ENCODE measurements at places on chromosomes 7 and 10.
A peak's percentile ranks its signal among the peaks of the same experiment; 100 is the strongest.

- DNase-seq = no peak
Observed at GRCh38 chr10:813286-813685, 118.2 kb downstream of the LARP4B start.

GRCh38 chr7:91847231-91847630 lies 33.3 kb downstream of the MTERF1 start:
- no peak for DNase-seq

GRCh38 chr7:135247746-135248471 lies 14.3 kb downstream of the STRA8 start:
- no peak for DNase-seq

- peak; percentile 28 for DNase-seq
Observed at GRCh38 chr10:110802551-110803238, 69.0 kb upstream of the PDCD4 start.

DNA sequence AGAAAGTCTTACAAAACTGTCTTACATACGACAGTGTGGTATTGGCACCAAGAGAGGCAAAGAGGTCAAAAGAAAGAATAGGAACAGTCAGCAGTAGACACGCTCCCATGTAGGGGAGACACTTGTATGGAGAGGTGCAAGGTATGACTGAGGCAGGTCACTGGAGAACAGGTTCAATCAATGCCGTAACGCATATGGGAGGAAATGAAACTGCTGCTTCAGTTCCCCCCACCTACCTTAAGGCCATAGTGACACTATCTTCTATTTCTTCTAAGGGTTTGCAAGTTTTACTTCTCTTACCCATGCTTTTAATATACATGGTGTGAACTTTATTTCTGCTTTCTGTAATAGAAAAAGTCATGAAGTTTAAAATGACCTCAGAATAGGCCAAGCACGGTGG lies 5.5 kb upstream of the PITRM1 start:
- no peak for DNase-seq

GRCh38 chr10:71726580-71727104 lies 7.1 kb upstream of the C10orf105 start:
- no peak for DNase-seq

DNA sequence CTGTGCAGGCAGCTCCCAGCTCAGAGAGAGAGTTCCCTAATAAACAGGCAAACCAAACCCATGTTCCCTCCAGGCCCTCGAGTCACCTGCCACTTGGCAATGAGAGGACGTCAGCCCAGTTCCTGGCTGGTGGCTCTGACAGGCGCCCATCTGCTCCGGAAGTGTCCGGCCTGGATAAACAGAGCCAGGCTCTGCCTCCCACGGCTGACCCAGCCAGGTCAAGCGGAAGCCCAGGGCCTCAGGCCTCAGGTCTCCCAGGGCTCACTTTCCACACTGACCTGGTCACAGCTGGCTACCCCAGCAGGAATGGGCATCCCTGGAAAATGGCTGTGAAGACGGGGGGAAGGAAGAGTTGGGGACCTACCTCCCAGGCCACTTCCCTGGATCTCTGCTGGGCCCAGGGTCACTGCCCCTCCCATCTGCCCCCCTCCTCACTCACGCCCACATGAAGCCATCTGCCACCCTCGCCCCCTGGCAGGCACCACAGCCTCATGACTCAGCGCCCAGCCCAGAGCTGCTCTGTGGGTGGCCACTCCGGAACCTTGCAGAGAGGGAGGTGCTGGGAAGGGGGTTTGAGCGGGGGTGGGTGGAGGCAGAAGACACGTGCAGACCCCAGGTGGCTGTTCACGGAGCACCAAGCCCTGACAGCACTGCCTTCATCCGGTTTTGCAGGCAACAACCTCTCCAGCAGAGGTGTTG lies 37.4 kb upstream of the DUSP5 start:
- no peak for DNase-seq

GRCh38 chr10:132711613-132712121 lies 74.3 kb downstream of the NKX6-2 start:
- no peak for DNase-seq

DNA sequence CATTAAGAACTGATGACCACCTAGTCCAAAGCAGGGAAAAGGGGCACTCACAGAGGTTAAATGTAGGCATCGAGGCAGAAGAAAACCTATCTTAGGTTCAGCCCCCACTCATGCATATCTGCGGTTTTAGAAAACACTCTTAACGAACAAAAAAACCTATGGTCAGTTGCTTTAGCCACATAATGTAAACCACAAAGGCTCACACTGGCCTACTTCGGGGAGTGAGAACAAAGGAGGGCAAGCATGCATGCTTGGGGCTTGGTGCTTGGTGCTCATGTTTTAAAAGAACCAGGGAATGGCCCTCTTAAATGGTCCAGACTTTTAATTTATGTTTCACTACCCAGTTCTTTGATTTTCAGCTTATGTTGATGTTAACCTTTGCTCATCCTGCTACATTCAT lies 14.2 kb downstream of the INSYN2A start:
- DNase-seq = no peak

DNA sequence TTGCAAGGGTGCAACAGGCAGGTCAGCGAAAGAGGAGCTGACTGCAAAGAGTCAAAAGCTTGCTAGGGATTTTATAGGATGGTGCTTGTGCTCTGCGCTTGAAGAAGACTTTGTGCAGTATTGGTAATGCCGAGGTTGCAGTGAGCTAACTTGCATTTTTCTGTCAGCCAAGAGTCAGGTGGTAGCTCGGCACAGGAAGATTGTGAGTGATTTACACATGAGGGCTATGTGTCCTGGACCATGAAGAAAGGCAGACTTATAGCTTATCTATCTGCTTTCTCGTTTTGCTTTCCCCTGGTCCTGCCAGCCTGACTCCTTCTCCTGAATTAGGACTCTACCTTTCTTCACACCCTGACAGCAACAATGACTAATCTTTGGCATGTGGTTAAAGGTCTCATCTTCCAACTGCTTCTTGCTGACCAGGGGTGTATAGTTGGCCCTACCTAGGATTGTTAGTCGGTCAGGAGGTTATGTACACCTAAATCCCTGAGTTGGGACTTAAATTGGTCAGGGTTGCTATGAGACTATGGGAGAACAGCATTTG lies 4.1 kb upstream of the SYPL1 start:
- DNase-seq = no peak

DNA sequence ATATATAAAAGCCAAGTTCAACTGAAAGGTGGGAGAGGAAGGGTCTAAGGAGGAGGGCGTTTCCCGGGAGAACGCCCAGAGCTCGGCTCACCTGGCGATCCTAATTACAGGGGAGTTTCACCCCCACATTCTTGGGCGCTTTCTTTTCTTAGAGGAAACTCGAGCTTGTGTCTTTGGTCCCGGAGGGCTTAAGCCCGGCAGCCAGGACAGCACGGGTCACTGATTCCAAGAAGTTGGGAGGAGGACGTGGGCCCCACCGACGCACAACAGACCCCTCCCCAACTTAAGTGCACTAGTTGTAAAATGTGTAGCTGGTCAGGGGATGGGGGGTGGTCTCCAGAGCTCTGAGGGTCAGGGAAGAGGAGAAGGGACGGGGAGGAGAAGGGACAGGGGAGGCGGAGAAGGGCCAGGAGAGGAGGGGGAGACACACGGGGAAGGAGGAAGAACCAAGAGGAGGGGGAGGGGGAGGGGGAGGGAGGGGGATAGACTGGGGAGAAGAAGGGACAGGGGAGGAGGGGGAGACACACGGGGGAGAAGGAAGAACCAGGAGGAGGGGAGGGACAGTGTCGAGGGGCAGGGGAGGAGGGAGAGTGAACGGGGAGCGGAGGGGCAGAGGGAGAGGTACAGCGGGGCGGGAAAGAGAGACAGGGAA lies 874 bp downstream of the BAIAP2L1 start:
- DNase-seq = no peak

- DNase-seq = no peak
Observed at GRCh38 chr7:138834583-138834982, 36.6 kb upstream of the ATP6V0A4 start.

DNA sequence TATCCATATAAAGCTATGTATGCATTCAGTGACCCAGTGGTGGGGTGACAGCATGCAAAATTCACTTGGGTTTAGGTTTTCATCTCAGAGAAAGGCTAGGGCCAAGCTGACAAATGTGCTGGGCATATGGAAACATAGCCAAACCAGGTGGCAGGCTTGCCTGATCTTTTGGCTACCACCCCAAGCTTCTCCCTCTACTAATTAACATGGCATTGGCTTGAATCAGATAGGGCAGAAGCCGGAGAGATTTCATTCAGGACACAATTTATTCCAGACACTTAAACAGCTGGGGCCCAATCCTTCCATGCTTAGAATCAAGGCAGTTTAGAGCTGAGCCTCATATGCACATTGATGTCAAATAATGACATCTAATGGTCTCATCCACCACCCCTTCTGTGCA lies 95.5 kb upstream of the AGK start:
- no peak for DNase-seq

DNA sequence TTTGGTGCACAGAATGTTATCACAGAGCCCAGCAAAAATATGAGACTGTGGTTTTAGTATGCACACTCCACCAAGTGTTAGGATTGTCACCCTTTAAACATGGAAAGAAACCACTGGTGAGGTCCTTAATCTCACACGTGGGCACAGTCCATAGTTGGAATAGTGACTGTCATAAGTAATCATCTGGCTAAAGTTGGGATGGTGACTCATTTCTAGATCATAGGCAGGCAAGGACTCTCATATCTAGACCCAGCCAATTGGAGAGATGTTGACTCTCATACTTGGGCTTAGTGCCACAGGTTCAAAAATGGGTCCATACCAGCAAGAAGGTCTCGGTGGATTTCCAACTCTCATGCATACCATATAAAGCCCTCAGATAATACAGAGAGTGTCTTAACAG lies 39.6 kb upstream of the ZNF680 start:
- no peak for DNase-seq

DNA sequence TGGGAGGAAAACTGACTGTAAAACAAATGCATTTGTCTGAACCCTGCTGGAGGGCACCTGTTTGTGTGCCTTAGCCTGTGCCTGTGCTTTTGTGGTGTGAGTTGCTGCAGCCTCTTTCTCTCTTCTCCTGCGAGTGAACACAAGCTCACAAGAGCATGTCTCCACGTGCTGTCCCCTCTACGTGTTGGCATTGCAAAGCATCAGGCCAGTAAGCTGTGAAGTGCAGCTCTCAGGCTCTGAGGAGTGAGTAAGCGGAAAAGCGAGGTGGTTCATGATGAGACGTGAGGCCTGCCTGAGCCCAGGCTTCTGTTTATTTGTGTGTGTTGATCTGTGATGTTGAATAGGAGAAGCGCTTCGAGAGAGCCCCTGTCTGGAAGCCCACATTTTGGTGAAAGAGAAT lies 85.6 kb upstream of the PDCD4 start:
- no peak for DNase-seq

GRCh38 chr10:129761197-129761972 lies 202.7 kb downstream of the EBF3 start:
- DNase-seq = no peak

DNA sequence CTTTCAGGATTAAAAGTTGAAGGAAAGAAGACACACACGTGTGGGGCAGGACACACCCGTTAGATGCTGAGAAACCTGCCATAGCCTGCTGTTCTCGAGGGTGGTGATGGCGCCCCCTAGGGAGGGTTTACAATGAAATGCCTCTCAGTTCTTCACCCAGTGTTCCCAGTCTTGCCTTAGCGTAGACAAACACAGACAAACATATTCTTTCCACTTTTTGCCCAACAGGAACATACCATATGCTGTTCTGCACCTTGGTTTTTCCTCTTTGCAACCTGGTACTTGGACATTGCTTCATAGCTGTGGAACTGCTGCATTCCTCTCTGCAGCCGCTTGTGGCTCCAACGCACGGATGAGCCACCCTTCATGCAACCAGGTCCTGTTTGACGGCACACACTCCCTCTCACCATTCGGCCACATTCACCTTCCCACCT lies 23.3 kb upstream of the HSPA12A start:
- no peak for DNase-seq

DNA sequence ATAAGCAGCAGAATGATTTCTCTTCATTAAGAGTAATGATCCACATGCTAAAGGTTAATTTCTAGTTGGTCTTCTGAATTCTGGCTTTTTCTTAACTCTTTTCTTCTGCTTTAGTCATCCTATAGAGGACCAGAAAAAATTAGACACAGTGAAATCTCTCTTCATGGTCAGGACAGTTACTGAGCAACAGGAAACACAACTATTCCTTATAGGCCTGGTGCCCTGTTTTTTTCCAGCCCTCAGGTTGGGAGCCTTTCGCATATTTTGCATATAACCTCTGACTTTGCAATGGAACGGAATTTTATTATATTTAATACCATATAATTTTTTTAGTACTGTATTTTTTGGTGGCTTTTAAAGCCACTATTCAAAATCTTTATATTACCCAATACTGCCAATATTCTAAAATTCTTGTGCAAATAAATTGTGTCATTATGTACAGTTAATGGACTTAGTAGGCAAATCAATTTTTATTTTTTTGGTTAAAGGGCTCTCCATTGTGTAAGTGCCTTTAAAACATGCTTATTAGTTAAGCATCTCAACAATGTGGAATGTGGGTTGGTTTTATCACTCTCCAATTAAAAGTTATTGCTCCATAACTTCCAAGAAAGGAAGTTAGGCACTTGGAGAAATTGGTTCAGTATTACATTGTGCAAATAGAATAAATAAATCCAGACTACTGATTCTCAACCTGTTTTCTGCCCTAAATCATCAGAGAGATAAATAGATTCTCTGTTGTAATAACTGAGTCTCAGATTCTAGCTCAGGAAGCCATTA lies 22.5 kb downstream of the ARL4A start:
- no peak for DNase-seq

- DNase-seq = no peak
Observed at GRCh38 chr10:63591600-63592379, 70.6 kb downstream of the REEP3 start.

- no peak for DNase-seq
Observed at GRCh38 chr7:155725006-155725355, 80.5 kb downstream of the RBM33 start.

GRCh38 chr7:96344236-96344635 lies 22.3 kb upstream of the SLC25A13 start:
- DNase-seq = no peak

GRCh38 chr7:140656548-140657515 lies 15.9 kb upstream of the ADCK2 start:
- no peak for DNase-seq

GRCh38 chr7:127809261-127809702 lies 157.3 kb downstream of the SND1 start:
- no peak for DNase-seq

Measured in COR-L47 (cell line).